ENCODE measurements at places on chromosomes 5 and 9.

DNA sequence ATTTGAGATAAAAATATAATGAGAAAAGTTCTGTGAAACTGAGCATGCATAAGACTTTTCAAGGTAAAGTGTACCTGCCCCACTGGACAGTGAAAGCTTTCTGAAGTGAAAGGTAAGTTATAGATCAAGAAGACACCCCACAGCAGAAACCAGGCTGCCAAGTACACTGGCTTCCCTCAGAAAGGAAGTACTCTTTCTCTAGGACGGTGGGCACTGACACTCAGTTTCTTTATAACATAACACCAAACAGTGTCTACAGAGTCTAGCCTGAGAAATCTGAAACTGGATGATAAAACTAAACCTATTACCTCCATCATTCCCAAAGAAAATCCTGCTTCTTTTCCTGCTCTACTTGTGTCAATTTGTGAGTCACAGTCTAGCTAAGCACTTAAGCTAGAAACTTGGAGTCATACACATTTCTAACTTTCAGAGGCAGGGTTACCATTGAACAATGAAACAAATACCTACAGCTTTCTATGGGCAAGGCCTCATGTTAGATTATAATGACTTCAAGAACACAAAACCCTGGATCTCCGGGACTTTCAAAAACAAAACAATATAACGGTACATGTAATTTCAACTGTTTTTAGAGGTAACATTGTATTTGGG is 136.7 kb downstream of the CPLANE1 start:
- no peak for DNase-seq

- DNase-seq: peak; percentile 71
These were observed 40.0 kb upstream of the ARSB start for GRCh38 chr5:79025054-79025472.

DNA sequence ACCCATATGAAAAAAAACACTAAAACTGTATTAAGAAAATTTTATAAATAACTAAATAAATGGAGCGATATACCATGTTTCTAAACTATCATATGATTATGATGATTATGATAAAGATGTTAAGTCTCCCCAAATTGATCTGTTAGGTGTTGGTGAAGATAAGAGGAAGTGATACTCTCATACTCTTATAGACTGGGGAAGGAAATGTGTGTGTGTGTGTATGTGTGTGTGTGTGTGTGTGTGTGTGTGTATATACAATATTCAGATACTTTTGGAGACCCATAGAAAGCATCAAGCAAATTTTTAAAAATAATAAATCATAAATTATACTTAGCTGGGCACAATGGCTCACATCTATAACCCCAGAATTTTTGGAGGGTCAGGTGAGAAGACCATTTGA is 62.9 kb downstream of the TMEM232 start:
- no peak for DNase-seq

DNA sequence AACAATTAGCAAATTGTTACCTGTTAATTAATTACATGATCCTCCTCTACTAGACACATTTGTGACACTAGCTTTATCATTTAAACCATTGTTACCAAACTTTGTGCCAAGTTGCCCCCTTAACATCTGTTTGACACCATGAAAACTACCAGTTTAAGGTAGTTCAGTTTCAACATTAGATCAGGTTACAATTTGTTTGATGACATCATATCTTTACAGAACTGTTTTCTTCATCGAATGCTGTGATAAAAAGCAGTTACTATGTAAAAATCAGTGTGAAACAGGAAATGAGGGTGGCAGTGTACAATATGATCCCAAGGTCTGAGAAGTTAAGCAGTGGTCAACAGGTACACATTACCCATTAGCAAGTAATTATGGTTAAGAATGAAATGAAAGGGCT is 17.7 kb downstream of the GIN1 start:
- DNase-seq: no peak

GRCh38 chr9:137972988-137973470 is 95.4 kb downstream of the CACNA1B start:
- DNase-seq: no peak

- DNase-seq: no peak
These were observed 26.6 kb upstream of the DAB2 start for GRCh38 chr5:39451276-39451941.

- no peak for DNase-seq
These were observed 329.1 kb downstream of the TMEM38B start for GRCh38 chr9:106023455-106023854.

DNA sequence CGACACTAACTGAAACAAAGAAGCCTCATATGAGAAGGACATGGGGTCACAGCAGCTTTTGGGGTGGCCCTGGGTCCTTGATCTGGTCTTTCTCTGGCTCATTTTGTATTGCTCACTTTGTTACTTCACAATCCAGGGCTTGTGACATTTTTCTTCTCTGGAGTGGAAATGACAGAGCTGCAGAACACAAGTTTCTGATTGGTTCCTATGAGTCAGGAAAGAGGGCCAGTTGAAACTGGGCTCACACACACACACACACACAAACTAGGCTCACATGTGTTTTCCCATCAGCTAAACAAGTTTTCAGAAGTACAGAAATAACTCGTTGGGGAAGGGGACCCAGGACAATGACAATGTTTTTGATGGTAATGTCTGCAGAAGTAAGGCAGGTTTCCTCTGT is 54.3 kb downstream of the TMC1 start:
- DNase-seq: no peak

DNA sequence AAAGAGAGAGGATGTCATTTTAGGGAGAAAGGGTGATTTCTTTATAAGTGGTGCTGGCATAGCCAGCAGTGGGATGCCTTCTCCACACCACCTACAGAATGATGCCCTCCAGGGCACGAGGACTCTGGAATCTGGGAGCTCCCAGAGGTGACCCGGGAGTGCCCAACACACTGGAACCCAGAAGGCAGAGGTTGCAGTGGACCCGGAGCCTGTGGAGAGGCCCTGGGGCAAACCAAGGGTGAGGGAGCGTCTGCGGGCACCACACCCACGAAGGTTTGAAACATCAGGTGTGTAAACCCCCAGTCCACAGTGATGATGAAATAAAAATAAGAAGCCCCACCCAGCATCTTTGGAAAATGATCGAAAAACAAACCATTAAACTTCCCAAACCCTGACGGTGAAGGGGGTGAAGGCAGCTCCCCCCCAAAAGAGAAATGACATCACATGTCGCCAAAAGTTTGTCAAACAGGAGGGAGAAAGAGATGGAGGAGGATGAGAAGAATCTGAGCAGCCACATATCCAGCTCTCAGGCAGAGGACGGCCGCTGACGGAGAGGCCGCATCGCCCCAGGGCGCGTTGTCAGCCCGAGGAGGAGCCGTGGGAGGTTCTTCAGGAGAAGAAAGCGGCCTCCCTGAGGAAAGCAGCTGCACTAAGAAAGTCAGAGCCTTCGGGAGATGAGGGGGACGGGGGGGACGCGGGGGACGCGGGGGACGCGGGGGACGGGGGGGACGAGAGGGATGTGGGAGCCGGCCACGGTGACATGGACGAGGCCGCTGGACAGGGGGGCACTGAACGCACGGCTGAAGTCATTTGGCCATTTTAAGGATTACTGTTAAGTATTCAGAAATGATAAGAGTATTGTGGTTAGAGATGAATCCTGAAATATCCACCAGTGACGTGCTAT is 43.1 kb upstream of the NSMF start:
- no peak for DNase-seq

GRCh38 chr5:162939991-162940390 is 497.4 kb upstream of the CCNG1 start:
- no peak for DNase-seq

DNA sequence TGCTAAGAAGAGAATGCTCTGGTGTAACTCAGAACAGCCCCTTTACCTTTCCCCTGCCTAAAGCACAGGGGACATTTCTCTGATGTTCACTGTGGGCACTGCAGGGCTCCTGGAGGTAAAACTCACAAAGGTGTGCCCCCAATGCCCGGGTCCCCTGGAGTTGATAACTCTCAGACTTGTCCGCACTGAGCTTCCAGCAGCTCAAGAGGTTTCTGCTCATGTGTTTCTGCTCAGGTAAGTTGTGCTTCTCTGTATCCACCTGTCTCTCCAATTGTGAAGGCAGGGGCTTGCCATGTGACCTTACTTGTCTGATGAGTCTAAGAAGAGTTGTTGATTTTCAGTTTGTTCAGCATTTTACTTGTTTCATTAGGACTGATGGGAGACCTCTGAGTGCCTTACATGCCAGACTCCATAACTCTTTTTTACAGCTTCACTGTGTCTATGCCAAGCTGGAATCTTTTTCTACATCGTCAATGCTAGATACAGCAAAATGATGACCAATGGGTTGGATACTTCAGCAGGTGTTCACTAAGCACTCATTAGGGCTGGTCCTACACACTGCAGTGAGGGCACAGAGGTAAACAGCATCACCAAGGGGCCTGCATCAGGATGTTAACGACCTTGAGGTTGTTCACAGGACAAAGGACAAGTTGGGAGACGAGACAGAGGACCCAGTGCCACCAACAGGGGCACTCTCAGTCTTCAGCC is 56.4 kb downstream of the MRPL36 start:
- no peak for DNase-seq

All from suppressor macrophage (primary cell).